ENCODE measurements at places on chromosomes 7 and 10.

DNA sequence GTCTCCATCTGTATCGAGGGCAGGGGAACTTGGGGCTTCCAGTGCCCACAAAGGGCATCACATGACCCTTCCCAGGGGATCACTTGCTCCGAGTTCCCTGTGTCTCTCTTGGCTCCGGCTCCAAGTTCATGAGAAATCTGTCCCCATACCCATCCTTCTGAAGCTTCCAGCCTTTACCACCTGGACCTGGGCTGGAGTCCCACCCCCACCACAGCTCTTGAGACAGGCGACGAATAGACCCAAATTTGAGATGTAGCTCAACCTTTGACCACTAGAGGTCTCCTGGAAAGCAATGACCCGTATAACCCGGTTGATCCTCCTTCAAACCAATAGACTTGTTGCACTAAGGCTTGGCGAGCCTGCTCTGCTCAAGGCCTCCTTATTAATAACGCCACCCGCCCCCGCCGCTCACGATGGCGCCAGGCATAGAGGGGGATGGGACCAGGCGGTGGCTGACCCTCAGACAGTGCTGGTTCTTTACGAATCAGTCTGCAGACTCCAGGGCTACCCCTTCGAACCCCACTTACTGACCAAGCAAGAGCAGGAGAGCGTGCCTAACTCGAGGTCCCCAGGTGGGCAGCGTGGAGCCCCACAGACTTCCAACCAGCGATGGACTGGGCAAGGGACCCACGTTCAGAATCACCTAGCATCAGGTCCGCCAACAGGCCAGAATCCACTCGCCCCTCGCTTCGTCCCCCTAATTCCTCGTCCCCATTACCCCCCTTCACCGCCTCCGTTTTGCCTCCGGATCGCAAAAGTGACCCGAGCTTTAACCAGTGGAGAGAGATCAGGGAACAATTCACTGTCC, 4.4 kb upstream of the ARID5B start:
- peak; percentile 76 for DNase-seq

DNA sequence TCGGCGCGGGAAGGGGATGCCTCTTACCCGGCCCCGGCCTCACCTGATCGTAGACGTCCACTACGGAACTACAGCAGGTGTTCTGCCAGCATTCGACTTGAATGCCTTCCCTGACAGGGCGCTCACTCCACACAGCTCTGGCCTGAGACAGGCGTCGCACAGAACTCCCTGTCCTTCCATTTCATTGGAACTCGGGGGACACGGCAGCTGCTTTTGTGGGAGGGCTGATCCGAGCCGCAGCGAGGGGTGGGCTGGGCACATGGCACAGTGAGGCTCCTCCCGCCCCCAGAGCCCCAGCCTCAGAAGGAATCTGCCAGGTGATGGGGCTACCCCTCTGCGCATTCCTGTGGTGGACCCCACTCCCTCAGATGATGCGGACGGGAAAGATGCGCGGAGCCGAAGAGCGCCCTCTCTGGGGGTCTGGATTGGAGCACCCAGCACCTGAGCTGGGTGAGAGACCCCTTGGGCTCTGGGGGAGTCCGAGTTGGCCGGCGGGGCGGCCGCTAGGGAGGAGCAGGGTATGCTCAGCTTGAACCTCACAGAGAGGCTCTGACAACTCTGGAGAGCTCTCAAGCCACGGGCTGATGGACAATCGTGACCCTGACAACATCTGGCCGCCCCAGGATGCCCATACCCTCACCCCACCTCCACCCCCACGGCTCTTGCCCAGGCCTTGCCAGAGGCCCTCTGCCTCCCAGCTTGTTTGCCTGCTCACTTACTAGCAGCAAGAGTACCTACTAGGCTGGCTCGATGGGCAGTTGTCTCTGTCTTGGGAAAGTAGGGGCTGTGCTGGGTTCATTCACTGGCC, 36.6 kb downstream of the RASGEF1A start:
- DNase-seq: peak; percentile 31

GRCh38 chr7:135512135-135512887, 2.4 kb upstream of the CNOT4 start:
- DNase-seq: no peak

DNA sequence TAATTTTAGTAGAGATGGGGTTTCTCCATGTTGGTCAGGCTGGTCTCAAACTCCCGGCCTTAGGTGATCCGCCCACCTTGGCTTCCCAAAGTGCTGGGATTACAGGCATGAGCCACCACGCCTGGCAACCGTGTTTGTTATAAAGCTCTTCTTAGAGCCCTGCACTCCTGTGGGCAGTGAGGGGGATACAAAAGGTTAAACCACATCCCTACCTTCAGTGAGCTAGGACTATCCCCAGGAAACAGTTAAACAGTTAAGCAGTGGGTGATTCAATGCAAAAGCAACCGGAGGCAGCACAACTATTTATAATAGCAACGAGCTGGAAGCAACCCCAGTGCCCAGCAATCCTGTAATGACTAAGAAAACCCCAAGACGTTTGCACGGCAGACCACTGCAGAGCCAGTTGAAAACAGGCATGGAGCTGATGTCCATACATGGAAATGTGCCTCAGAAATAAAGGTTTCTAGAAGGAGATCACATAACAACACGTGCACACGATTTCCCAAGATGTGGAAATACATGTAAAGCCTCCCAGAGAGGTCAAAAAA, 107.2 kb upstream of the LYZL2 start:
- no peak for DNase-seq

- no peak for DNase-seq
Measured at GRCh38 chr7:47071866-47072265, 510.0 kb downstream of the TNS3 start.

GRCh38 chr7:14286036-14286435, 296.6 kb upstream of the ETV1 start:
- DNase-seq: no peak

- no peak for DNase-seq
Measured at GRCh38 chr7:101845974-101846373, 28.5 kb downstream of the CUX1 start.

GRCh38 chr10:69801094-69801433, 642 bp upstream of the COL13A1 start:
- peak; percentile 72 for DNase-seq

- DNase-seq: no peak
Measured at GRCh38 chr7:143003393-143004051, 23.4 kb downstream of the OR9A2 start.

GRCh38 chr7:85070967-85071628, 115.8 kb downstream of the SEMA3D start:
- DNase-seq: no peak

GRCh38 chr7:104922182-104923009, 91.6 kb upstream of the KMT2E start:
- DNase-seq: no peak

GRCh38 chr10:96238646-96239623, 32.4 kb downstream of the BLNK start:
- DNase-seq: no peak

DNA sequence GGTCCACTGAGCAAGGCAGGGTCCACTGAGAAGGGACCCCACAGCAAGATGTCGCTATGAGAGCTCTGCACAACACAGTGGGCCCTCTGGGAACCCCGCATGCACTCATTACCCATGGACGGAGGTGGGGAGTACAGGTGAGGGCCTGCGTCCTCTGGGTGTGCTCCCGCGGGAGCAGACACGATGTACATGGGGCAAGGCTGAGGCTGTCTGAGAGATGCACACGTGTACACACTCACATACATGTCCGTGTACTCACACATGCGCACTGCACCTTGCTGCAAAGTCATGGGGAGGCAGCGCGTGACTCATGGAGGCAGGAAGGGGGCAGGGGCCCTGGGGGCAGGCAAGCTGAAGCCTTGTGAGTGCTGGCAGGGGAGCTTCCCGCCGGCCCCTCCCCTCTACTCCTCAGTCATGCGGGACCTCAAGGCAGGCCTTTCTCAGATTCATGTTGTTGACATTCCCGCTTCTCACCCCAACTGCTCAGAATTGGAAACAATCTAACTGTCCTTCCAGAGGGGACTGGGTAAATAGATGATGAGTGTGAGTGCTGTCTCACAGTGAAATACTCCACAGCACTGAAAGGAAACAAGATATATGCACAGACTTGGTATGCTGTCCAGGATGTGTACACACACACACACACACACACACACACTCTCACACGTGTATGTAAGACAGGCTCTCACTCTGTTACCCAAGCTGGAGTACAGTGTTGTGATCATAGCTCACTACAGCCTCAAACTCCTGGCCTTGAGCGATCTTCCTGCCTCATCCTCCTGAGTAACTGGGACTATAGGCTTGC, 40.0 kb downstream of the GOLGA7B start:
- DNase-seq: no peak

DNA sequence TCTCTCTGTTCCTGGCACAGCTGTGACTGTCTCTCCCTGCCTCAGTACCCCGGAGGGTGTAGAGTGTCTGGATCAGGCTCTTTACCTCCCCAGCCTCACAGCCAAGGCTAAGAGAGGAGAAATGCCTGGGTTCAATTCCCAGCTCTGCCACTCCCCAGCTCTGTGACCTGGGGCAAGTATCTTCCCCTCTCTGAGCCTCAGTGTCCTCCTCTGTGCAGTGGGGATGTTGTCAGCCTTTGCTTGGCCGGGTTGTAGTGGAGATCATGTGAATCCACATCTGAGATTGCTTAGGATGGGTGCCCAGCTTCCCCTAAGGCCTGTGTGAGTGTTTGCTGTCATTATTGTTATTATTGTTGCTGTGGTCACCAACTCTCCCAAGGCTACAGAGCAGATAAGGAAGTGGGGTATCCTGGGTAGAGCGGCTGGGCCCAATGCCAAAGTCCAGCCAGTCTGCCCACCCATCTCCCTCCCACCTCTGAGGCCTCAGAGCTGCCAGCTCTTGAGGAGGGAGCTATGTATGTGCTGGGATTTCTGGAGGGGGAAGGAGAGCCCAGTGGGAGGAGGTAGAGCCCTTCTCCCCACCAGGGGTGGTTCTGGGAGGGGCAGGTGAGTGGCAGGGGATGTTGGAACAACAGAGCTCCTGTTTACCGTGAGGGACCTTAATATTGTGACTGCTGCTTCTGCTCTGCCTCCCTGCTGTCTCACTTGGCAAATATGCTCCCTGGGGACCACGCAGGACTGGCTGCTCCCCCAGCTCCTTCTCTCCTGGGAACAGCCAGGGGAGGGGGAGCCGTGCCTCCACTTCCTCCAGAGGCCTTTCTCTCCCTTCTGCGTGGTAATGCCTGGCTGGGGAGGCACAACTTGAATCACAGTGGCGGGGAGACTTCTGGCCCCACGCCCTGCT, 170.5 kb downstream of the RPS24 start:
- no peak for DNase-seq

- no peak for DNase-seq
Measured at GRCh38 chr7:103668279-103668941, 222.4 kb upstream of the SLC26A5 start.

DNA sequence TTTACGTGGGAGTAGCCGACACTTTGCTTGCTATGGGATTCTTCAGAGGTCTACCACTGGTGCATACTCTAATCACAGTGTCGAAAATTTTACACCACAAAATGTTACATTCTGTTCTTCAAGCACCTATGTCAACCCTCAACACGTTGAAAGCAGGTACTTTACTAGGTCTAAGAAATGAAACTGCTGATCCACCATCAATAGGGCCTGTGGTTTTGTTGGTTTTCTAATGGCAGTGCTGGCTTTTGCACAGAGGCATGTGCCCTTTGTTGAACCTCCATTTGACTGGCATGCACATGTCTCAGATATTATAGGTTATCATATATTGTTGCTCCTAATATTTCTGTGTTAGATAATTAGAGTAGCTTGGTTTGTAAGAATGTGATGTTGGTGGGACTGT, 123.8 kb downstream of the CFTR start:
- no peak for DNase-seq

- DNase-seq: no peak
Measured at GRCh38 chr10:4812046-4812445, 14.0 kb upstream of the AKR1E2 start.

DNA sequence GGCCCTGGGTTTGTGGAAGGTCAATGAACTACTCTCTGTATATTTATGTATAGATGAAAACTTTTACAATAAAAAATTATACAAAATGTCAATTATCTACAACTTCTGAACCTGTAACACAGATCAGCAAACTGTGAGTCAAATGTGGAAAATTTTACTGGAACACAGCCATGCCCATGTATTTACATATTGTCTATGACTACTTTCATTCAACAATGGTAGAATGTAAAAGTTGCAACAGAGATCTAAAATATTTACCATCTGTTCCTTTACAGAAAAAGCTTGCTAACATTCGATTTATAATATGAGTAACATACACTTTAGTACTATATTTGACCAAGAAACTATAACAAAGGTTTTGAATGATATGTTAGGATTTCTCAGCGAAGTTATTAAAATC, 481.6 kb downstream of the PARD3 start:
- no peak for DNase-seq

DNA sequence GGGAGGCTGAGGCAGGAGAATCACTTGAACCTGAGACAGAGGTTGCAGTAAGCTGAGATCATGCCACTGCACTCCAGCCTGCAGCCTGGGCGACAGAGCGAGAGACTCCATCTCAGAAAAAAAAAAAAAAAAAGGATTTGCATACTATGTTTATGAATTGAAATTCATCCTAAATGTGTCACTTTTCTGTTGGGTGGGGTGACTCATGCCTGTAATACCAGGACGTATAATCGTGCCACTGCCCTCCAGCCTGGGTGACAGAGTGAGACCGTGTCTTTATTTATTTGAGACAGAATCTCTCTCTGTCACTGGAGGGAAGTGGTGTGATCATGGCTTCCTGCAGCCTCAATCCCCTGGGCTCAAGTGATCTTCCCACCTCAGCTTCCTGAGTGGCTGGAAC, 5.8 kb downstream of the ZNF212 start:
- no peak for DNase-seq

GRCh38 chr7:151700586-151701165, 176.2 kb downstream of the PRKAG2 start:
- DNase-seq: no peak

GRCh38 chr7:1920266-1920681, 250.2 kb downstream of the ELFN1 start:
- DNase-seq: no peak

GRCh38 chr7:115748123-115748738, 282.3 kb downstream of the TFEC start:
- DNase-seq: no peak

GRCh38 chr10:71217266-71218045, 5.1 kb downstream of the UNC5B start:
- DNase-seq: peak; percentile 51

GRCh38 chr7:92717993-92718716, 118.2 kb downstream of the CDK6 start:
- DNase-seq: peak; percentile 56
